Ovary (tissue), 10 donors: ENCODE measurements at places on chromosomes 4 and X. TPM values are rescaled to one million over a fixed set of nuclear protein-coding genes. Genes with fewer than 3 reads are reported as not detected.

DNA sequence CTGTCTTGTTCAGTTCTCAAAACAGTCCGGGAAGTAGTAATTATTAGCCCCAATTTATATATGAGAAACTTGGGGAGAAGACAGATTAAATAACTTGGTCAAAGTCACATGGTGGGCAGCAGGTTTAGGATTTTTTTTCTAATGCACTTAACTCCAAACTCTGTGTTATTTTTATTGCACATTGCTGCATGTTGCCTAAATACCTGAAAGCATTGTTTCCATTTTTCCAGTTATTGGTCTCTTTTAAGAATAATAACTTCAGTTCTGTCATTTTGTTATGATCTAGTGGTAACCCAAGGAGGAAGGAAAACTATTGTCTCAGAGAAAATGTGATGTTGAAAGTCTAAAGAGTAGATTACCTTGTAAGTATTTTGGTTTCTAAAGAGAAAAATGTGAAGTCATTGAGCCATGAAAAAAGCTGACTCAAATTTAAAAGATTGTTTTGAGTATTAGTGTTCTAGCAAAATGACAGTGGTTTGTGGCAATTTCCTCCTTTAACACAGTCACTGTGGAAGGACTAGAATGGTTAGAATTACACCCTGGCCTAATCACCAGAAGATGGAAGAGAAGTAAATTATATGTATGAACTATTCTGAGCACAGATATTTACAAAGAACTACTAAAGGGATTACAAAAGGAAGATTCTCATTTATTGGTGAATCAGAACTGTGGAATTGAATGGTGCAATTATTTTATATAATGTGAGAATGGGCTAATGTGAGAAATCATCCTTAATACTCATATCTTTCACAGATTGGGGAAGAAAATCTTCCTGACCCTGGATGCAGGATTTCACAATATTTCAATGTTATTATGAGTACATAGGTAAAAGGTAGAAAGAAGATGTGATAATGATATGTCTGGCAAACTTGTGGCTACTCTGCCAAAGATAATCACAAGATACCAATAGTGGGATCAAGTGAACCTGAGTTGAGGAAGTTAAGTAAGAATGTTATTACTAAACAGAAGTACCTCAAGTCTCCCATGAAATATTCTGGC, 21.7 kb upstream of the CXCL8 start:
- no peak for DNase-seq

DNA sequence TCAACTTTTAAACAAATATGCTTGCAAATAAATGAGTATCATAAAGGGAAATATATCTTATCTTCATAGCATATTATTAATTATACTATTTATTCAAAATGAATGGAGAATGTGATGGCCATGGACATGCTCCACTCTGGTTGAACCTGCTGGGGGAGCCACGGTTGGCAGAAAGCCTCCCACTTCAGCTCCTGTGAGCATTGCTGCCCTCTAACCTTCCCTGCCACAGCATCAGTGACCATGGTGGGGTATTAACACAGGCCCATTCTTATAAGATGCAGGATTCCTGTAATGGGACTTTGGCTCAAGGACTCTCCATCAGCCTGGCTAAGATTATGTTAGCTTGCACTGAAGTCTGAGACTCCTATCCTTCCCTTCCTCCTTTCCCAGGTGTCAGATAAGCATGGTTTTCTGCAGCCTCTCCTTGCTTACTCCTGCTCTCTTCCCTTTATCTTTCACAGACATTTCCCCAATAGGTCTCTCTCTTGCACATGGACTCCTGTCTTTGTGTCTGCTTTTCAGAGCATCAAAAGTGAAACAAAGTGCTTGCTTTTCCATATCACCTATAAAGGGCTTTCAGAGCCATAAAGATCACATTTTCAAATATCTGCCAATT, 4.9 kb upstream of the ABRAXAS1 start:
- no peak for DNase-seq

PNMA3 gene
- total RNA-seq = 1.8 TPM

DNA sequence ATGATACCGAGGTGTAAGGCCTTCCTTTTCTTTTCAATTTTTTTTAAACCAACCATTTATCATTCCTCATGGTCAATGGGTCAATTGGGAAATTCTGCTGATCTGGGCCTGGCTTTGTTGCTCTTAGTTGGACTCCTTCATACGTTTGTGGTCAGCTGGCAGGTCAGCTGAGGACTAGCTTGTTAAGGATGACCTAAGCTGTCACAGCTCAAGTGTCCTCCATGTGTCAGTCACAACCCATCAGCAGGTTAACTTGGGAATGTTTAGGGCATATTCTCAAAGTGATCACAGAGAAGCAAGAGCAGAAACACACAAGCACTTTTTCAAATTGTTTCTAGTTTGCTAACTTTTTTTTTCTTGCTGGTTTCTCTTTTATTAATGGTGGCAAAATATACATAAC, 117.4 kb upstream of the MAB21L2 start:
- DNase-seq = no peak

GRCh38 chr4:30413915-30414314, 306.3 kb upstream of the PCDH7 start:
- DNase-seq = no peak

DNA sequence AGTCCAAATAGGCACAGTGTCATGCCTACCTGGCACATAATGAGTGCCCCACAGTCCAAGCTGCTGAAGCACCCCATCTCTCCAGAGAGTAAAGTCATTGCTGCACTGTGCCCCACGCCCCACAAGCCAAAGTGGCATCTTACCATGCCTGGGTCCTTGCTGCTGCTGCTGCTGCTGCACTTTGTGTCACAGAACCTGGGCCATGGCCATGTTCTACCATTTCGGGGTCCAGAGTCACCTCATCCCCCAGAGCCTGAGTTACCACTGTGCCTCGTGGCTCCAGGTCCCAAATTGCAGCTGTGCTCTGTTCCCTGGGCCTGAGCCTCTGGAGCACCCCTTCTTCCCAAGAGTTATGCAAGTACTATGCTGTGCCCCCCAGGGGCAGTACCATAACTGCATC, 40.5 kb downstream of the SLC10A7 start:
- DNase-seq = no peak

SSX1 gene
- total RNA-seq = not detected

- no peak for DNase-seq
These were observed 80.7 kb upstream of the SCML1 start for GRCh38 chrX:17656556-17656955.

- no peak for DNase-seq
These were observed 84.8 kb downstream of the LIMCH1 start for GRCh38 chr4:41622787-41623186.

GRCh38 chr4:142547974-142548373, 298.1 kb downstream of the INPP4B start:
- no peak for DNase-seq

PASD1 gene
- total RNA-seq = not detected

DNA sequence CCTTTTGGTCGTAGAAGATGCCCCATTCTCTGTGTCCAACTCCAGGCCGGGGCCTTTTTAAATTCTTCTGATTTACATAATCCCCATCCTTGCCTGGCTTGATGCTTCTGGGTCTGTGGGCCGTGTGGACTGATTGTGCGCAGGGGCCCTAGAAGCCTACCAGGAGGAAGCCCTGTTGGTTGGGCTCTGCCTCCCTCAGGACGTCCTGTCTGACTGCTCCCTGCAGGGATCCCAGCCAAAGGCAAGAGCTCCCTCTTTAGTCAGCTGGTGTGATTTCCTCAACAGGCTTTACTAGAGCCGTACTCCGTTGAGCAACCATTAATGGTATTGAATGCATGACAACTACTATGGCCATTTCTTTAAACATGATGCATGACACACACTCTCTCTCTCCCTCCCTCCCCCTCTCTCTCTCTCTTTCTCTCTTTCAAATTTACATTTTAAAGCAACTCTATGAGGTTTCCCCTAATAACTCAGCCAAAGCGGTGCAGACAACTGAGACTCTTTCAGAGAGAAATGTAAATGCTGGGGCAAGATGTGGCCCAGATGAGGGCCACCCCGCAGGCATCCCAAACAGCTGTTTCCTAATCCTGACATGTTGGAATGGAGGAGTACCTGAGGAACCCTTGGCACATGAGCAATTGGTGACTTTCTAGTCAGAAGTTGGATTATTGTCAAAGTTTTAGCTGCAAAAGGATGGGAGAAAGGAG, 117.3 kb downstream of the DRD5 start:
- DNase-seq = no peak

DNA sequence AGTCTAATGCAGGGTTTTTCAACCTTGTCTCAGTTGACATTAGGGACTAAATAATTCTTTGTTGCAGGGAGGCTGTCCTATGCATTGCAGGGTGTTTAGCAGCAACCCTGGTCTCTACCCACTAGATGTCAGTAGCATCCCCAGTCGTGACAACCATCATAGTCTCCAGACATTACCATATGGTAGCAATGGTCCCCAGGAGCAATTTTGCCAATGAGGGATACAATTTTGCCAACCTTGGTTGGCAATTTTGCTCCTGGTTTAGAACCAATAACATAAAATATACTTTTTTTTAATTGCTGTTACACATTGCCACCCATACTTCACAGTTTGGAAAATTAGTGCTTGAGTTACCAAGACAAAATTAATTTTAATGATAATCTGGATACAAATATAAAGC, 6.0 kb downstream of the EREG start:
- DNase-seq = no peak

- DNase-seq = no peak
These were observed 166.4 kb upstream of the AFF2 start for GRCh38 chrX:148333989-148334388.

GRCh38 chr4:182144626-182145333, 98.4 kb upstream of the TENM3 start:
- DNase-seq = no peak

DNA sequence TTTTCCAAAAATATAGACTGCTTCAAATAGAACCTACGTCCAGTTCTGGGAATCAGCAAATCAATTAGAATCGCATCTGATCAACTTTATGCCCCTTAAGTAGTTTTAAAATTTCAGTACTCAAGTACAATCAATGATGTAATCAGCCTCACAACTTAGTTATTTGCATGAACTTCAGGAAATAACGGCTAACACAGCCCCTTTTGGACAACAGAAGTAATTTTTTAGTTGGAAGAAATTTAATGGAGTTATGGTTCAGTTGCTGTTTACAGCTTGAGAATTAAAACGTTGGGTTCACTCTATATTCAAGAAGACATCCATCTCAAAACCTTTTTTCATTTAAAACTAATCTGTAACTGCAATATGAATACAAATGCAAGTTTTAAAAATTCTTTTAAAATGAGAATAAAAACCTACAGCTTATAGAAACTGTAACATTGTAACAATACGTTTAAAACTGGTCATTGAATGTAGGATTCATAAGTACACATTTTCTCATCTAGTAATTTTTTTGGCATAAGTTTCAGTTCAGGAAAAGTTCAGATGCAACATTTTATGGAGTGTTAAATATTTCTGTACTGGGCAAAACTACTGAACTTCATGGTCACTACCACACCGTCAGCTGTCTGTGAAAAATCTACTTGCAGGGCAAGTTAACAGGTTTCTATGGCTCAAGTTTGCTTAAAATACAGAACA, 956 bp downstream of the TAPT1 start:
- no peak for DNase-seq

DNA sequence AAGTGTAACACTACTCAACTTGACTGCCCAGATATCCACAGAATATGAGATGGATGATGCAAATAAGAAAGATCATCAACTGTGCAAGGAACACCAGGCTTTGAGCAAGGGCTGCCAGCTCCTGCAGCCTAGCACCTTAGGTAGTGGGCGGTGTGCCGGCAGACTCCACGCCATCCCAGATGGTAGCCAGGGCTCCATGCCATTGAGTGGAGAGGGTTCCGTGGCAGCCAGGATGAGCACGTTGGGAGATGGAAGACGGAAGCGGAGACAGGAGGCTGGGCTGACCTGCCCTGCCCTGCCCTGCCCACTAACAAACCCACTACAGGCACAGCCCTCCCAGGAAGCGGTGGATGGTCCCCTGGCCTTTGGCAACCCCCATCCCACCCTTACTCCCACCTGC, 51.9 kb downstream of the TMPRSS11F start:
- no peak for DNase-seq

DNA sequence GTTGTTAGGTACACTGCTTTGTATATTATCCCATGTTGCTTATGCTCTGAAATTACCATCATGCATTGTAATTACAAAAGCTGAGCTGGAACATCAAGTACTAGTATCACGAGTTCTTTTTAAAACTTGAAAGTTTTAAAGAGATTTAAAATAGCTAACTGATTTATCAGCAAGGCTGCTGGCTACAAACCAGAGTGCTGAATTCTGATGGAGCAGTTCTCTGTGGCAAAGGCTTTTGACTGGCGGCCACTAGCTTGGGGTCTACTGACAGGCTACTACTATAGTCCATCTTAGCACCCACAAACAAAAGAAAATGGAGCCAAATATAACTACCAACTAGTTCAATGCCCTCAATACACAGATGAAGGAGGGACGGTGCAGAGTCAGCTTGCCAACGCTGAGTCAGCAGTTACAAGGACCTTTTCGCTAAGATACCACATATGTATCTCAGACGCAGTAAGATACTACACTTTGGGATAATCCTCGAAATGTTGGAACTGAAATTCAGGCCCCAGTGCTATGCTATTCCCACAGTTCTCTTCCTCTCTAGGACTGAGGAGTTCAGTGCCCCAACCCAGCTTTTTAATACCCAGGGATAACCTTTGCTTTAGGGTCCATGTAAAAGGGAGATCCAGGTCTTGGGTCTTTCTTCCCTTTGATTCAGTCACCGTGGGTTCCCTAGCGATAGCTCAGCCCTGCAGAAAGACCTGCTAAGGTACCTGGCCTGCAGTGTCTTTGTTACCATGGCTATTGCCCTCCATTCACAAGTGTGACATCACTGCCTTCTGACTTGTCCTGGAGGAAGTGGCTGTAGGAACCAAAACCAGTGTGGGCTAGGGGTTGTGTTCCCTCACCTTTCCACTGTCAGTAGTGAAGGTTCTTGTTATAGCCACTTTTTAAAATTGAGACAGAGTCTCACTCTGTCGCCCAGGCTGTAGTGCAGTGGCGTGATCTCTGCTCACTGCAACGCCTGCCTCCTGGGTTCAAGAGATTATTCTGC, 22.8 kb downstream of the MFAP3L start:
- no peak for DNase-seq

PCDH11X gene
- 46.3 TPM for total RNA-seq

- peak; percentile 80 for DNase-seq
These were observed 877 bp upstream of the SLC16A2 start for GRCh38 chrX:74420196-74421035.

GRCh38 chr4:82780752-82781231, 17.8 kb downstream of the SCD5 start:
- peak; percentile 91 for DNase-seq

NWD2 gene
- total RNA-seq = not detected
